ENCODE measurements at places on chromosomes 16 and 17.

- peak; percentile 62 for DNase-seq
Measured at GRCh38 chr17:38815576-38816193, 9.4 kb downstream of the CWC25 start.

GRCh38 chr17:61048376-61049106 is 351.1 kb upstream of the TBX2 start:
- no peak for DNase-seq

DNA sequence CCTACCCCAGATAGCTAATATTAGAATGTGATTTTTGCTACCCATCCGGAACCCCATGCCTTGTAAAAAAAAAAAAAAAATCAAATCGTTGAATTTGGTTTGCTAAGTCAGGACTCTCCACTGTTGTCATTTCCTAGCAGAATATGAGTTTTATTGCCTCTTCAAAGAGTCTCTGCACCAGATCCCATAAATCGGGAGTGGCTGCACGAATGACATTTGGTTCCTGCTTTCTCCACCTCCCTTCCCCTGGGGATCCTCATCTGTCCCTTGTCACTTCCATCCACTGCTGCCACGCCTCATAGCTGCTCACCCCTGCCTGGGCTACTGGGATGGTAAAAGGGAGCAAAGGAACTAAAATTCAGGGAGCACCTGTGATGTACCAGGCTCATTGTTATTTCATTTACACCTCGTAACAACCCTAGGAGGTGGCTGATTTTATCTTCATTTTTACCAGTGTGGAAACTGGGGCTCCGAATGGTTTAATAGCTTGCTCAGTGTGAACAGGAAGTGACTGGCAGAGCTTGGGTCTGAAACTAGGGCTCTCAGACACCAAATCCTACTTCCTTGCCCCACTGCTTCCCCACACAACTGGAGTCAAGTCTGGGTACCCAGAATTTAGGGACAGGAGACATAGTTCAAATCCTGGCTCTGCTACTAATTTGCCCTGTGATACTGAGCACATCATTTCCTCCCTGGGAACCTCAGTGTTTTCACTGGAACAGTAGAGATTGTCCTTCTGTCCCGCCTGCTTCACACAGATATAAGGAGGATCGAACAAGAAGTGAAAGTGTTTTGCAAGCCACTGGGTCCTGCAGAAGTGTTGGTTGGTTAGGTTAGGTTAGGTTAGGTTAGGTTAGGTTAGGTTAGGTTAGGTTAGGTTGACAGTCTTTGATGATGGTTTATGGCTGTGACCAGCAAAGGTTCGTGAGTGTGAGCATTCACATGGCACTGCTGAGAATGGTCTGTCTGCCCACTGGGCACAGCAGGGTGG is 585 bp upstream of the KRT36 start:
- no peak for DNase-seq

- peak; percentile 86 for DNase-seq
Measured at GRCh38 chr16:4373909-4374742, 2.5 kb downstream of the VASN start.

DNA sequence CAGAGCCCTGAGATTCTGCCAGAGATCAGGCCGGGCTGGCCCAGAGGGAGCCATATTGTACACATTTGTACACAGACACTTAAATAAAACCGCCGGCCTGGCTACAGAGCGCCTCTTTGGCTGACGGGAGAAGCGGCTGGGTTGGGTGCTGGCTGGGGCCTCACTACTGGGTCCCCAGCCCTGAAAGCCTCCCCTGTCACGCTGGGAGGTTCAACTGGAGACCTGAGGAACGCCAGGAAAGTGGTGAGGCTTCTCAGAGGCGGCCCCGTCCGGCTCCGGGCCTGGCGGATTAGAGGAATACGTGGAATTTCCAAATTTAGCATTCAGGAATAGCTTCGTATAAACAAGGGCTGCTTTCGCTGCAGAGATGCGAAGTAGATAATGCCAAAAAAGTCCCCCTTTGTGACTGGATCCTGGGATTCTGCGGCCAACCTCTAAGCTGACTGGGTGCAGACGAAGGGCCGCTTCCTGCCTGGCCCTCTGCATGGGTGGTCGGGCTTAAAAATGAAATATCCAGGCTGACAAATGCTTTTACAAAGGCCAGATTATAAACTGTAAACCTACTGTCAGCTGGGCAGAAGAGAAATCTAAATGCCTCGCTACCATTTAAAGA is 252.4 kb downstream of the IRF8 start:
- DNase-seq = no peak

- DNase-seq = no peak
Measured at GRCh38 chr17:79203657-79204056, 129.0 kb downstream of the ENGASE start.

GRCh38 chr17:79473111-79473875 is 137.6 kb downstream of the RBFOX3 start:
- DNase-seq = no peak
